Forelimb muscle (tissue), 1 donor: ENCODE measurements at places on chromosomes 1 and 21. TPM values are rescaled to one million over a fixed set of nuclear protein-coding genes. Genes with fewer than 3 reads are reported as not detected.

- DNase-seq, result no peak
Measured at GRCh38 chr21:22438428-22439086, 1440.3 kb downstream of the NCAM2 start.

GRCh38 chr1:52204696-52205095 is 62.8 kb downstream of the ZFYVE9 start:
- no peak for DNase-seq

DNA sequence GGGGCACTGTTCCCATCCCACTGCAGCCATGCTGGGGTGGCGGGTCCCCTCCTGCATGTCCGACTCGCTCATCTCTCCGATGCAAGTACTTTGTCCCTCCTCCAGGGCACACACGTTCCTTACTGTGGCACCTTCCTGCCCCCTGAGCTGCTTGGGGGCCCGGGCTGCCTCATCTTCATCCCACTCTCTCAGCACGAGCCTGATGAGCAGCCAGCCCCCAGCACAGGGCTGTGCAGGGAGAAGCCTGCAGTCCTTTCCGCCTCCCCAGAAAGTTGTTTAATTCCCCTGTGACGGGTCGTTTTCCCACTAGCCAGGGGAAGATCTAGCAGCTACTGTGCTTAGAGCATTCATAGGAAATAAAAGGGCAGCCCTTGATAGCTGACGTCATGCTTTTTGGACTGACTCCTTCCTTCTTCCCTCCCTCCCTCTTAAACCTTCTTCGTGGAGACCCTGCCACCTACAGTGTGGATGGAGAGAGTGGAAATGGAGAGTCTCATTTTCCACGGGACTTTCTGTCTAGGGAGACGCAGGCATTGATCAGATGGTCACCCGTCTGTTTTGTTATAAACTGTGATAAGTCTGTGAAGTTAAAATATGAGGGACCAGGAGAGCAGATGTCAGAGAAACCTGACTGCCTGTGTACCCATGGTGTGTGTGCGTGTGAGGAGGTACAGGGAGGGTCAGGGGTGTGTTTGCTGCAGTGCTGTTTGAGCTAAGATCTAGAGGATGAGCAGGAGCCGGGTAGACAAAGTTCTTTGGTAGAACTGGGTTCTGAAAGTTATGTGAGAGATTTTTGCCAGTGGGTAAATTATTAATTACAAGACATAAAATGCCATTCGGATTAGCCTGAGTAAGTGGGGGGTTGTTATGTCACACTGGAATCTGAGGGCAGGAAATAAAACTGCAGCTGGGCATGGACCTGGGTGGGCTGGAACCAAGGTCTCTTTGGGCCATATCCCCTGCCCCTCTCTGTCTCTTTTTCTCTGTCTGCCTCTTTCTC is 34.3 kb downstream of the GPR137B start:
- no peak for DNase-seq

- DNase-seq, result no peak
Measured at GRCh38 chr1:27314169-27314568, 7.8 kb upstream of the TMEM222 start.

Gene ITGB2
- 11.2 TPM for polyA plus RNA-seq

Gene CFH
- polyA plus RNA-seq, result 102 TPM

Gene TTLL10
- polyA plus RNA-seq, result 0.35 TPM
